Kidney (tissue), 22 donors: ENCODE measurements at places on chromosomes 7 and 10. TPM values are rescaled to one million over a fixed set of nuclear protein-coding genes. Genes with fewer than 3 reads are reported as not detected.

DNA sequence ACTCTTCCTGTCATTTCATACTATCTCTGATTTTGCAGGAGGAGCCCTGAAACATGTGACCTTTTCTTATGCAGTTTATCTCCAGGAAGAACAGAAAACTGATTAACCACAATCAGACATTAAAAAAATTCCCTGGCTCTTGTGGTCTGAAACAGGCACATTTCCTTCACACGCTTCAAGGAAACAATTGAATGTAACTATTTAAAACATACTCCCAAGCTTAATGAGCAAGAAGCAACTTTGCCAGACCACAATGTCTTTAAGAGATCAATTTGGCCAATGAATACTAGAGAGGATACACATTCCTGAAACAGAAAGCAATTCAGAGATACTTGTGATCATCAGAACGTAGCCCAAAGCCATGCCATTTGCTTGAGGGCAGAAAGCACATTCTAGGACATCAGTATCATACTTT lies 65.8 kb downstream of the PIP4K2A start:
- no peak for DNase-seq

DNA sequence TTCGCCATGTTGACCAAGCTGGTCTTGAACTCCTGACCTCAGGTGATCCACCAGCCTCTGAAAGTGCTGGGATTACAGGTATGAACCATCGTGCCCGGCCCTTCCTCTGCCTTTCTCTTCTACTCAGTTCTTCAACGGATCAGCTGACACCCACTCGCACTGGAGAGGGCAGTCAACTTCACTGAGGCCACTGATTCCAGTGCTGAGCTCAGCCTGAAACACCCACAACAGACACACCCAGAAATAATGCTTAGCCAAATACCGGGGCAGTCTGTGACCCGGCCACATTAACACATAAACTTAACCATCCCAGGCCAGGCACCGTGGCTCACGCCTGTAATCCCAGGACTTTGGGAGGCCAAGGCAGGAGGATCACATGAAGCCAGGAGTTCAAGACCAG lies 119.3 kb upstream of the CHST15 start:
- DNase-seq, result no peak

DNA sequence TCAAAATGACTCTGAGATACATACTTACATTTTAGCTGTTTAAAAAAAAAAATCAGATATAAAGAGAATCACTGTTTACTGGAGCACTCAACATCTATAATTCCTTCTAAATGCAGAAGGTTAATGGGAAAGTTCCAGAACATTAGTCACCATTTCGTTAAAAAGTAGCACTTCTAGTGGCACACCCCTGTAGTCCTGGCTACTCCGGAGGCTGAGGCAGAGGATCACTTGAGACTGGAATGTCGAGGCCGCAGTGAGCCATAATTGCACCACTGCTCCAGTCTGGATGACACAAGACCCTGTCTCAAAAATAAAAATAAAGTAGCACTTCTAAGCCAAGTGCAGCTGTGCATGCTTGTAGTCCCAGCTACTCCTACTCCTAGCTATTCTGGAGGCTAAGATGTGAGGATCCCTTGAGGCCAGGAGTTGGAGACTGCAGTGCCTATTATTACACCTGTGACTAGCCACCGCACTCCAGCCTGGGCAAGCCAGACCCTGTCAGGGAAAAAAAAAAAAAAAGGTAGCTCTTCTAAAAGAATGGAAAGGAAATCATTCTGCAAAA lies 2.2 kb downstream of the FGFBP3 start:
- no peak for DNase-seq

OGDHL gene
- total RNA-seq, result 82.8 TPM

KCNIP2 gene
- 3.4 TPM for total RNA-seq

MOGAT3 gene
- 0.25 TPM for total RNA-seq

DNA sequence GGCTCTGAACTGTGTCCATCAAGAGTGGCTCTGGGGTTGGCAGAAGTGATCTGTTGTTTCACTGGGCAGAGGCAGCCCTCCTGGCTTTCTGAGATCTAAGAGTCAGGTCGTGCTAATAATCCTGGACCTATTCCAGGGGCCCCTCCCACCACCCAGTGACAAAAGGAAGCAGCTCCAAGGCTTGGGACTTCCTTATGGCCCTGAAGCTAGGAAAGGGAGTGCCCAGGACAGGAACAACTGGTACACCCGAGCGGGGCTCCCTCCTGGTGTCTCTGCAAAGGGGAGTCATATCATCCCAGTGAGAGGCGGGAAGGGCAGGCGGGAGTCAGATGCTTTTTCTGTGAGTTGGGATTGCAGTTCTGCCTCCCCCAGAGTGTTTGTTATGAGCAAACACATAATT lies 32.3 kb downstream of the RPS24 start:
- peak; percentile 55 for DNase-seq

GRCh38 chr10:74227697-74228424 lies 76.8 kb downstream of the ADK start:
- DNase-seq, result no peak

GNG11 gene
- 23.1 TPM for total RNA-seq
